ENCODE measurements at places on chromosomes 6 and 20.

GRCh38 chr6:13763740-13764381, 50.5 kb downstream of the MCUR1 start:
- peak; percentile 34 for DNase-seq

DNA sequence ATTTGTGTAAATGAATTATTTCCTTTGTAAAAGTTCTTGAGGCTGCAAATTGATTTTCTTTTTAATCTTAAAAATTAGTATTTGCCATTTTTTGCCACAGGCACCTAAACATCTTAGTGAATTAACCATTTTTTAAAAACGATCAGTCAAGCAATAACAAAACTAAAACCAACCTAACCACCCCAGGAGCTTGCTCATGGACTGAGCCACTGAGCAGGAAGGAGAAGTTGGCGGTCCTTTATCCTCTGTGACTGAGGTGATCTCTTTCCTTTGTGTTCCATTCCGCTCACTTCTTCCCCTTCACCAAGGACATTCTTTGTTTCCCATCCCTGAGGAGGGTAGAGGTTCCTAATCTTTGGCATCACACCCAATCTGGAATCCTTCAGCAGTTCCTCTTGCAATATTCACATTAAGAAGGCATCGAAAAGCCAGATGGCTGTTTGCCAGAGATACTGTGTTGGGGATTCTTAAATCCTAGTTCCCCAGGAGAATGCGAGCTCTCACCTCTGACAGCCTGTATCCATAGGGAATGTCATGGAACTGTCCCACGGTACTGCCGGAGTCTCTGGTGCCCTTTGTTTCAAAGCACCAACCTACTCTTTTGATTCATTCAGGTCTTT, 30.5 kb downstream of the RPRD1B start:
- DNase-seq = no peak

GRCh38 chr20:1118336-1119127, at the start of gene PSMF1:
TSS of gene PSMF1 (plus strand) at chr20:1118602. CDS start at chr20:1118774, 172 bp downstream.
- DNase-seq = peak; percentile 91

DNA sequence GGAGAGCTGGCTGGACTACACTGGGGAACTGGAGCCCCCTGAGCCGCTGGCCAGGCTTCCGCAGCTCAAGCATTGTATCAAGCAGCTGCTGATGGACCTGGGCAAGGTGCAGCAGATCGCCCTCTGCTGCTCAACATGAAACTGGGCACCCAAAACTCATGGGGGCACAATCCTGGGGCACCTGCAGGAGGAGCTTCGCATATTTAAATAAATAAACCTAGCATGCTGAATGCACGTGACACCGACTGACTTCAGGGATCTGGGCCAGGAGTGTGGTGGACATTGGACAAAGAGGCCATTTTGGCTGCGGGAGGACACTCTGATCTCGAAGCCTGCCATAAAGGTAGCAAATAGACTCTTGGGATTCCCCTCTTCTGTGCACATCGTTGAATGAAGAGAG, 6.8 kb downstream of the SCAND1 start:
- DNase-seq = peak; percentile 4

DNA sequence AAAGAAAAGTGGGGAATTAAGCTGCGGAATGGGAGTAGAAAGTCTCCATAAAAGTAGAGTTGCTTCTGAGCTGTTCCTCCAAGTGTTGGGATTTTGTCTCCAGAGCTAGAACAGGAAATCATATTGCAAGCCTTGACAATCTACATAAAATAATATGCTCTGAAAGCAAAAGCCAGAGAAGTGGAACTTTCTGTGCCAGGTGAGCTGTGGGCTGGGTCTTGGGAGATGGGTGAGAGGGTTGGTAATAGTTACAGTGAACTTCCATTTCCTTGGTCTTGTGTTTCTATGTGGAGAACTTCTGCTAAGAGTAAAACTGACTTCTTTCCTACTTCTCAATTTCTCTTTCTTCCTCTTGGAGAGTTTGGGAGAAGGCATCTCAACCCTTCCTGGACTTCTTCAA, 6.3 kb upstream of the HMGN4 start:
- no peak for DNase-seq

- DNase-seq = no peak
These were observed 43.9 kb downstream of the HDAC2 start for GRCh38 chr6:113927001-113927400.

- DNase-seq = no peak
These were observed 42.2 kb downstream of the SUN5 start for GRCh38 chr20:32962053-32962452.

GRCh38 chr20:57291003-57291402, 24.6 kb upstream of the BMP7 start:
- no peak for DNase-seq

DNA sequence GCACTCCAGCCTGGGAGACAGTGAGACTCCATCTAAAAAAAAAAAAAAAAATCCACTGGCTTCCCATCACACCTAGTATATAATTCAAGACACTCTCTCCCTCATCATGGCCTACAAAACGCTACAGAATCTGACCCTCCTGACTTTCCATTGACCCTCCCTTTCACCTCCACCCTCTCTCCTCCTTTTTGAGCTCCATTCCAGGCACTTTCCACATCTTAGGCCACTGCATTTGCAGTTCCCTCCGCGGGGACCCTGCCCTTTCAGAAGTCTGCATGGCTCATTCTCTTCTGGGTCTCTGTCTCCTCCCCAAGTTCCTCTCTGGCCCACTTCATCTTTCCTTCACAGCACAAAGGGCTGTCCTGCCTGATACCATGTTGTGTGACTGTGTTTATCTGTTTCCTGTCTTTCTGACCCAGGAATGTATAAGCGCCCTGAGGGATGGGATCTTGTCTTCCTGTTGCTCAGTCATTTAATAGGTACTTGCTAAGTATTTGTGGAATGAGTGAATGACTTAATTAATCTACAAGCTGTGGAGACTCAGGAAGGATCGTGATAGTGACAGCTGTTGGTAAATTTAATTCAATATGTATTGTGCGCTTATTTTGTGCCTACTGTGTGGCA, 35.2 kb downstream of the NCR2 start:
- no peak for DNase-seq

- DNase-seq = no peak
These were observed 29.4 kb upstream of the TAGAP start for GRCh38 chr6:159074120-159074684.

GRCh38 chr6:16278048-16278724, 39.8 kb downstream of the GMPR start:
- DNase-seq = no peak

- DNase-seq = peak; percentile 8
These were observed 370.3 kb upstream of the JARID2 start for GRCh38 chr6:14875481-14876063.

GRCh38 chr20:6164421-6165341, 41.9 kb upstream of the FERMT1 start:
- DNase-seq = no peak

- DNase-seq = no peak
These were observed 27.4 kb upstream of the NOL4L start for GRCh38 chr20:32612351-32613191.

GRCh38 chr20:24765316-24766142, 183.5 kb upstream of the CST7 start:
- no peak for DNase-seq

DNA sequence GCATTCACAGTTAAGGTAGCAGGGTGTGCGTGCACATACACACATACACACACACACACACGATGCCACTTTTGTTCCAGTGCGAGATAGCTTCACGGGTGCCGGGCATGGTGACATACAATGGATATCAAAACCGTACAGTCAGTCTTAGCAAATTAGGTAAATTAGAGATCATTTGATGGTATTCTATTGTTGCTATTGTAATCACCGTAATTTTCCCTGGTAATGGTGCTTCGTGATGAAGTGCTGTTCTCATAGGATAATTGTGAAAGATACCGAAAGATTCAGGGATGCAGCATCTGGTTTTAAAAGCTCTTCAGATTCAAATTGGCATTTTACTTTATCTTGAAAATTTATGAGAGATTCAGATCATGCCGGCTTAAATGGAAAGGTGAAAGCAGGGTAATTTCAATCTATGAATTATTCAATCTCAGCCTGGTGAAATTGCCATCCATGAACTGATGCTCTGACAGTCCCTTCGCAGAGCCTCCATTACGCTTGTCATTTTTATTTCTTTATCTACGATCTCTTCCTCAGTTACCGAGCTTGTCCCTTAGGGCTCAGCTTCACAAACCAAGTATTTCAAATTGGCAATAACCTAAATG, 71.3 kb upstream of the SOX4 start:
- DNase-seq = no peak

- no peak for DNase-seq
These were observed 211.0 kb downstream of the FOXA2 start for GRCh38 chr20:22373164-22373895.

- DNase-seq = no peak
These were observed 121.2 kb downstream of the INSM1 start for GRCh38 chr20:20489054-20489453.

GRCh38 chr6:156282087-156282486, 495.1 kb upstream of the ARID1B start:
- DNase-seq = no peak

DNA sequence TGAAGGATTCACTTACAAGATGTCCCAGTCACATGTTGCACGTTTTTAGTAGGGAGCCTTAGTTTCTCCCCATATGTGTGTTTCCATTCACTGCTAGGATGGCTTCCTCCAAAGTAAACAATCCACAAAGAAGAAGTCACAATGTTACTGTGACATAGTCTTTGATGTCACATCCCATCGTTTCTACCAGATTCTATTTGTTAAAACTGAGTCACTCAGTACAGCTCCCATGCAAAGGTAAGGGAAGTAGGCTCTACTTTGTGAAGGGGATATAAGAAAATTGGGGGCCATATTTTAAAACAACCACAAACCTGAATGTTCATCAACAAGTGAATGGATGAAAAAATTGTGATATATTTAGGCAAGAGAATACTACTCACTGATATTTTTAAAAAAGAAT, at the start of the genes OR11A1 and OR2H1:
OR11A1 (minus strand) TSS at position 101 of the 400 bp plus-strand sequence. CDS start 29,430 bp downstream, outside the sequence.
OR2H1 (plus strand) TSS at position 185 of the 400 bp plus-strand sequence. CDS start 4,615 bp downstream, outside the sequence.
- DNase-seq = no peak

DNA sequence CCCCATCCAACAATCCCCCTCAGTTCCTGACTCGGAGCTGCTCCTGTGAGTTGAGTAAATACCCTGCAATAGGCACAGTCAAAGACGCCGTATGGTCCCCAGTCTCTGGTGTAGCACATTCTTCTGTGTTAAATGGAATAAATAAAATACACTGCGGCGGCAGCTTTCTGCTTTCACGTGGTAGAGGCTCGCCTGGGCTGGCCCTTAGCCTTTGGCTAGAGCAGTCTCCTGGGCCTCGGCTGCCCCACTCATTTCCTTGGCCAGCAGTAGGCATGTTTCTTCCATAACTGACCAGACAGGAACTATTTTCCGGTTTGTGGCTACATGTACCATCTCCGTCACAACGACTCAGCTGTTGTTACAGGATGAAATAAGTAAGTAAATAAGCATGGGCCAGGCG, 20.7 kb downstream of the SERPINB6 start:
- no peak for DNase-seq

DNA sequence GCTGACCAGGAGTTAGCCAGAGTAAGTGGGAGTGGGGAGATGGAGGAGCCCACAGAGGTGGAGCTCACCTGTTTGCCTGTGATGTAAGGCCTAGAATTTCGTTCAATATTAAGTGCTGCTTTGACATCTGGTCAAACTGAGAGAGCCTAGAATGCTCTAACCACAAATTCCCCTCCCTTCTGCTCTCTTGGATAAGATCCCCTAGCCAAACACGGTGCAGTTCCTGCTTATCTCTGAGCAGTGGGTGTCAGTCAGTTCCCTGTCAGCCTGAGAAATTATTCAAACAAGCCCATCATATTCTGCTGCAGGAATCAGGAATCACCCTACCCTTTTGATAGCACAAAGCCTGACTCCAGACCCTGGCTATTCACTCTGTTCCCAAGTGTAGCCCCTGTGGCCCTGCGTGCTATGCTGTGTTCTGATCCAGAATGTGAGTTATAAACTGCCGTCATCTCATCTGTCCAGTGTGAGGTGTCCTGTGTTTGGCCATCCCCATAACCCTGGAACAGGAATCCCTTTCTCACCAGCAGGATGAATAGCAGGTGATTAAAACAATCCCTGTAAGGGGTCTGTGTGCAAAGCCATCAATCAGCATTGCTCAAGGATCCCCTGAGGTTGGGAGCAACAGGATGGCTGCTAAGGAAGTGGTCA, 31.8 kb upstream of the ZNF133 start:
- no peak for DNase-seq

- DNase-seq = no peak
These were observed 45.1 kb downstream of the TRERF1 start for GRCh38 chr6:42406306-42407280.

DNA sequence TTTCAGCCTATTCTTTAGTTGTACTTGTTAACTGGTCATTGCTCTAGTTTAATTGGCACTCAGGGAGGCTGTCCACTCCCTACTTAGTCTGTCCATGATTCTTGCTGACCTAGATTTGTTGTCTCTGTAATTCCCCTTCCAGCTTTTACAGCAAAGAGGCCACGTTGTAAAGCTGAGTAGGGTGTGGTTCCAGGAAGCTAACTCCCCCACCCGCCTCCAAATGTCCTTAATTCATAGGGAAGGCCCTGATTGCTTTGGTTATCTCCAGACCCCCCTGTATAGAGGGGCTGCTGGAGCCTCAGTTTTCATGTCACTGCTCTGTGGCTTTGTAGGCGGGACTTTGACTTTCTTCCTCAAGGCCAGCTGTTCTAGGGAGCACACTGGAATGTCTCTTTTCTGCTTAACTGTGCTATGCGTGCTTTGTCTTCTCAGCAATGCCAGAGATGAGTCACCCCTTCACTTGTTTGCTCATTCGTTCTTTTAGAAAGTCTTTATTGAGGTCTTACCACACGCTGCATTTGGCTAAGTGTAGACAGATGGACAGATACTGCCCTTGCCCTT, 175.1 kb upstream of the JAG1 start:
- no peak for DNase-seq

GRCh38 chr20:23926944-23927872, 47.7 kb upstream of the CST5 start:
- no peak for DNase-seq

DNA sequence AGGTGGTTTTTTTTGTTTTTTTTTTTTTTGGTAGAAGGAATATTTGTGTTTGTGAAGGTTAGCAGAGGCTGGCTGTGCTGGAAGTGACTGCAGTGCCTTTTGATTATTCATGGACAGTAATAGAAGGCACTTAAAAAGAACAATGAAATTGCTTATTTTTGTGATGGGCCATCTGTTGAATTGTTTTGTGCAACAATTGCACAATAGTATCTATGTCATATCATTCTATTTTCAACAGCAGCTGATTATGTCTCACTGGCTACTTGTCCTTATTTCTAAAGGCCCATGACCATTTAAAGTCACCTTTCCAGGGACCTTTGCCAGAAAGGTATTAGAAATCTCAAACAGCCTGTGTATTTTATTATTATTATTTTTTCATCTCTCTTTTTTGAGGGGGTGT, 70.6 kb downstream of the AFG1L start:
- no peak for DNase-seq

GRCh38 chr6:36350082-36350481, 13.4 kb upstream of the BNIP5 start:
- DNase-seq = no peak

GRCh38 chr6:30167101-30167500, 3.8 kb downstream of the TRIM15 start:
- DNase-seq = no peak

DNA sequence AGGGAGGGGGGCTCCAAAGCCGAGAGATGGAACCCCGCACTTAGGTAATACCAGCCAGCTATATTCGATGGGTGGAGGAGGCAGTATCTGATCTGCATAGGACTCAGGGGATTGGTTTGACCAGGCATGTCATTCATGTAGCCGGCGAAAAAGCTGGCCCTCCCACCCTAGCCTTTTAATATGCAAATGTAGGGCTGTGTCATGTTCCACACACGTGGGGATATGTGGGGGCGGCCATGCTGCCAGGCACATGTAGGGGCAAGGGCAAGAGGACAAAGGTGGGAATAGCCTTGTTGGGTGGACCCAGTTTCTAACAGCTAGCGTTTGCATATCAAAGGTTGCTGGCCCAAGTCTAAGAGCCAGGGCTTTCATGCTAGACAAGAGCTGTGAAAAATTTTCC, 39.1 kb upstream of the DDR1 start:
- DNase-seq = no peak

- no peak for DNase-seq
These were observed 660.4 kb upstream of the FLRT3 start for GRCh38 chr20:14997791-14998190.
